Spinal cord (tissue), 10 donors: ENCODE measurements at places on chromosomes 7 and 10. TPM values are rescaled to one million over a fixed set of nuclear protein-coding genes. Genes with fewer than 3 reads are reported as not detected.

UNCX gene
- total RNA-seq, result 0.69 TPM

GRCh38 chr7:20218279-20218678, 1.1 kb upstream of the MACC1 start:
- DNase-seq, result no peak

FGF8 gene
- total RNA-seq, result 0.69 TPM

DNA sequence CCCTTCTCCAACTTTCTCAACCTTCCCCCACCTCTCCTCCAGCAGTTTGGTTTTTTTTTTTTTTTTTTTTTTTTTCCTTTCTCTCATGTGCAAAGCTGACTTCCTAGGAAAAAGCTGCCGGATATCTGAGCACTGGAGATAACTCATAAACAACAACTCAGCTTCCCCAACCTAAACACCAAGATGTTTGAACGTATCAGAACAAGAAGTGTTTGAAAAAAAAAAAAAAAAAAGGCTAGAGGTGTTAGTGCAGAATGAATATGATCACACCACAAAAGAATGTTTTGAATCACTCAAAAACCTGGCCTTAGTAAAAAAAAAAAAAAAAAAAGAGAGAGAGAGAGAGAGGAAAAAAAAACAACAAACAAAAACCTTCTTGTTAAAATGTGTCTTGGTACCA, 11.2 kb downstream of the GATA3 start:
- DNase-seq, result no peak

HABP2 gene
- total RNA-seq, result 0.11 TPM

APBB1IP gene
- total RNA-seq, result 10.4 TPM
